ENCODE measurements at places on chromosomes 1 and 21.

DNA sequence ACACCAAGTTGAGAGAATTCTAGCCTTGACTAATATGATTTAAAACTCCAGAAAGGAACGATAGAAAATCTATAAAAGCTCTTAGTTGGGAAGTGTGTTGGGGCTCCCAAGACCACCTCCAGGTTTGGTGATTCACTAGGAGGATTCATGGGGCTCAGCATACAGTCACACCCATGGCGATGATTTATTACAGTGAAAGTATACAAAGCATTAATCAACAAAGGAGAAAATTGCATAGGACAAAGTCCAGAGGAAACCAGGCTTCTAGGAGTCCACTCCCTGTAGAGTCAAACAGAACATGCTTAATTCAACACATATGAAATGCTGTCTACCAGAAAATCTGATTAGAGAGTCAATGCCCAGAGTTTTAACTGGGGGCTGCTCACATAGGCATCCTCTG lies 4.8 kb downstream of the CDCA8 start:
- no peak for DNase-seq

DNA sequence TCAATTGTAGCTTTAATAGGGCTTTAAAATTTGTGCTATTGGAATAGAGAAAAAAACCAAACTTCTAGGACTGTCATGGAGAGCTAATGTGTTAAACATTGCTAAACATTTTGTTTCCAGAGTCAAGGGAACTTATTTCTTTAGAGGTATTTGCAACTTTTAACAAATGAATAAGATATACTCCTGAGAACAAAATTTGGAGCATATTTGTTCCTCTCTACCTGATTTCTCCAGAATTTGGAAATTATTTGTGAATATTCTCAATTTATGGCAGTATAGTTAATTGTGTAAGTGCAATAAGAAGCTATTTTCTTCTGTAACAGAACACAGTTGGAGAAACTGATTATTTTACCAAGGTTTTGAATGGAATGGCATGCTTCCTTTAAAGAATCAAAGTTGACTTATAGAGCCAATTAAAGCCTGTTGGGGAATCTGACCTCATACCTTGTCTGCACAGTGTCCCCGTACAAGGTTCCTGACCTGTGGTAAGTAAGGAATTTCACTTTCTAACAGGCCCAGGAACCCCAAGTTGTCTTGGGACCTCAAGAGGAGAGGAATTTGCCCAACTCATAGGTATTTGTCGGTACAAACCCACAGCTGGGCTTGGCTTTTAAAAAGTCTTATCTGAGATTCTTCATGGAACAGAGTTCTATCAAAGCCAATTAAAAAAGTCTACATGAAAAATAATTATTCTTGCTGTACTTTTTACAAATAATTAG lies 72.6 kb upstream of the CSF1 start:
- no peak for DNase-seq

GRCh38 chr1:46461017-46461808 lies 28.4 kb upstream of the DMBX1 start:
- DNase-seq = no peak

DNA sequence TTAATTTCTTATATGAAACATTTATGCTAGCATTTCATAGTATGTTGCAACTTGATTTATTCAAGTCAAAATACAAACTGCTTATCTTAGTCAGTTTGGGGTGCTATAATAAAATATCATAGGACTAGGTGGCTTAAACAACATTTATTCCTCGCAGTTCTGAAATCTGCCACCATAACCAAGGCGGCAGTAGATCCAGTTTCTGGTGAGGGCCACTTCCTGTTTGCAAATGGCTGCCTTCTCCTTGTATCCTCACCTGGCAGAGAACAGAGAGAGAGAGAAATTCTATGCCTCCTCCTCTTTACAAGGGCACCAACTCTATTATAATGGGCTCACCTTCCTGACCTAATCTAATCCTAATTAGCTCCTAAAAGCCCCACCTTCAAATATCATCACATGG lies 76.1 kb upstream of the RGS2 start:
- no peak for DNase-seq

DNA sequence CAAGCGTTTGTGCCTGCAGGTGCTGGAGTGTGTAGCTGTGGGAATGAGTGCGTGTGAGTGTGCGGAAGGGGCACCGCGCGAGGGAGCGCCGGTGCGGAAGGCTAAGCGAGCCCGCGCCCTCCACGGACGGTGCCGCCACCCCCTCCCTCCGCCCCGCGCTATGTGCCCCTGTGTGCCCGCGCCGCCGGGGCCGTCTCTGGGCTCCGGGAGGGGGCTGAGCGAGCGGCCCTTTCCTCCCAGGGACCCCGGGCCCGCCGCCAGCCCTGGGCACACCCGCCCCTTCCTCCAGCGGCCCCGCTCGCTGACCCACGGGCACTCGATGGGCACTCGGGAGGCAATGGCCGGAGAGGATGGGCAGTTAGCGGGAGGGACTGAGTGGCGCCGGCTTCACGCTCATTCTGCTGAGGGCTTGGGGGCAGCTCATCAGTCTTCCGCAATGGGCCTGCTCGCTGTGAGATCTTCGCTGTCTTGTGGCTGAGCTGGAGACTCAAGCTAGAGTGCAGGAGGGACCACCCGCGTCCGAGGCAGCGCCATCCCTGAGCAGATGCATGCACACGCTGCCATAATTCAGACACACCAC lies 8.6 kb upstream of the ADGRB2 start:
- no peak for DNase-seq

GRCh38 chr1:193335806-193336428 lies 149.5 kb upstream of the B3GALT2 start:
- DNase-seq = peak; percentile 40

DNA sequence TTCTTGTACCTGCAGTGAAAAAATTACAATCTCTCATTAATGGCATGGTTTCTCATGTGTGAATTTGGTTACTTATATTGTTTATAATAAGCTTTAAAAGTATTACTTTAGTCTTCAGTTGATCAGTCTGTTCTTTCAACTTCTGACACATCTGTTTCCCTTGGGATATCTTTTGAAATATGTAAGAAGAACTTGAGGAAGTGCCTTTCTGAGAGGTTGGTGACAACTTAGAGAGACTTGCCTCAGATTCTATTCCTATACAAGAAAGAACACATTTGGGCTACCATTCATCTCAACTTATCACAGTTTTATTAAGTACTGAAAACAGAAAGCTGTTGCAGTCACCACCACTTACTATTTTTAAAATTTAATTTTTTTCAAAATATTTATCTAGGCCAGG lies 8.1 kb downstream of the AKNAD1 start:
- no peak for DNase-seq

DNA sequence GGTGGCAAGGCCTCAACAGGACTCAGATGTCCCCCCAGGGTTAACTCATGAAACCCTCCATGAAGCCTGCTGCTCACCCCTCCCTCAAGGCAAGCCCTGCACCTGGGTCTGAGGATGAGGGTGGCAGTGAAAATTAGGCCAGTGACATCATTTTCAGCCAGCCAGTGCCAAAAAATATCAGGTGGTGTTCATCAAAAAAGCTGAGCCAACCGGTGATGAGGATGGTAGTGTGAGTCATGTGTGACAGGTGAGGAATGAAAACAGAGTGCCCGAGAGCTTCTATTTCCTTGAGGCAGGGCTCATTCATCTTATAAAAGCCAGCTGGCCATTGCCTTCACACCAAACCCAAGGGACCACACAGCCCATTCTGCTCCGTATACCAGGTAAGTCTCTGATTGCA lies at the start of gene SPRR1A:
Gene SPRR1A (plus strand): TSS at position 339 of the 400 bp plus-strand sequence. CDS start 1,150 bp downstream, outside the sequence.
- no peak for DNase-seq

GRCh38 chr1:203270448-203270847 lies 34.9 kb upstream of the BTG2 start:
- no peak for DNase-seq

GRCh38 chr1:208709981-208710380 lies 465.8 kb upstream of the PLXNA2 start:
- no peak for DNase-seq

GRCh38 chr1:38569932-38570656 lies 289.5 kb downstream of the RRAGC start:
- DNase-seq = no peak

DNA sequence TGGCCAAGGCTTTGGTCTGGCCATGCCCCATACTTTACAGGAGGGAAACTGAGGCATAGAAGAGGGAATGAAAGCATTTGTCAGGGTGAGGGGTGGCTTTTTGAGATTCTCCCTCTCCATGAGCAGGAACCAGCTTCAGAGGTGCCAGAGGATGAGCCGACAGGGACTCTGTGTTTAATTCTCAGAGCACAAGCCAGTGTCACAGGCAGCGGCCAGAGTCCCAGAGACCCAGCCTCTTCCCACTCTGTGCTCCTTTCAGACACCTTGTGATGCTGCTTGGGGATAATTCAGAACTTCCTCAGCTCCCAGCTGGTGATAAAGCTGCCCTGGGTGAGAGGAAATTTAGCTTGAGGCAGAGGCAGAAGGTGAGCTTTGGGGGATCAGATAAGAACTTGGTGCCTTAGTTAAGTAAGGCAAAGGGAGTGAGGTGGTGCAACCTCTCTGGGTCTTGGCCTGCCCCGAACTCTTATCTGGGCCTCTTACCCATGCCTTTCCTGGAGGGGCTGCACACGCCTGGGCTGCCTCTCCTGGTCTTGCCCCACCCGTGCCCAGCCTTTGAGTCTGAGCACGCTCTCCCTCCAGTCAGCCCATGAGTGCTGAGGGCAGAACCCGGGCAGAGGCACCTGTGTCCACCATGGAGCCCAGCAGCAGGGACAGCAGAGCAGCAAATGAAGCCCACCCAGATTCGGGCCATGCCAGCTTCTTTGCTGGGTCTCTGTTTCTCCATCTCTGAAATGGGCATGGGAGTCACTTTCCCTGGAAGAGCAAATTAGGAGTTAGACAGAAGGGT lies 175.6 kb upstream of the C1orf174 start:
- no peak for DNase-seq

DNA sequence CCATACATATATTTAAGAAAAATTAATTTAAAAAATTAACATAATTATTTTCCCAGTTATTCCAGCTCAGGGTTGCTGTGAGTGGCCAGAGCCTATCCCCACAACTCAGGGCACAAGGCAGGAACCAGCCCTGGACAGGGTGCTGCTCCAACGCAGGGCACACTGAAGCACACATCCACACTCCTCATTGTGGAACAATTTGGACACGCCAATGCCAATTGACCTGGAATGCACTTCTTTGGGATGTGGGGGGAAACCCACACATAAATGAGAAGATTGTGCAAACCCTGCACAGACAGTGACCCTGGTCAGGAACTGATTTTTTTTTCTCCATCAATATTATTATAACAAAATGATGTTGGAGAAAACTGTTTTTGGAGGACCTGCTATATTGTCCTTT lies 23.4 kb downstream of the SAMSN1 start:
- no peak for DNase-seq

DNA sequence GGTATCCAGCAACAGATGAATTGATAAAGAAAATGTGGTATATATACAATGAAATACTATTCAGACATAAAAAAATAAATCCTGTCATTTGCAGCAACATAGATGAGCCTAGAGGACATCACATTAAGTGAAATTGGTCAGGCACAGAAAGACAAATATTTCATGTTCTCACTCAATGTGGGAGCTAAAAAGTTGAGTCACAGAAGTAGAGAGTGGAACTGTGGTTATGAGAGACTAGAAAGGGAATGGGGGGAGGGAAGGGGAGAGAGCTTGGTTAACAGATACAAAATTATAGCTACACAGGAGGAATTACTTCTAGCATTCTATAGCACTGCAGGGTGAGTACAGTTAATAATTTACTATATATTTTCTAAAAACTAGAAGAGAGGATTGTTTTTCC lies 37.1 kb upstream of the SERPINC1 start:
- DNase-seq = no peak

GRCh38 chr1:227033880-227034279 lies 93.8 kb downstream of the COQ8A start:
- no peak for DNase-seq

DNA sequence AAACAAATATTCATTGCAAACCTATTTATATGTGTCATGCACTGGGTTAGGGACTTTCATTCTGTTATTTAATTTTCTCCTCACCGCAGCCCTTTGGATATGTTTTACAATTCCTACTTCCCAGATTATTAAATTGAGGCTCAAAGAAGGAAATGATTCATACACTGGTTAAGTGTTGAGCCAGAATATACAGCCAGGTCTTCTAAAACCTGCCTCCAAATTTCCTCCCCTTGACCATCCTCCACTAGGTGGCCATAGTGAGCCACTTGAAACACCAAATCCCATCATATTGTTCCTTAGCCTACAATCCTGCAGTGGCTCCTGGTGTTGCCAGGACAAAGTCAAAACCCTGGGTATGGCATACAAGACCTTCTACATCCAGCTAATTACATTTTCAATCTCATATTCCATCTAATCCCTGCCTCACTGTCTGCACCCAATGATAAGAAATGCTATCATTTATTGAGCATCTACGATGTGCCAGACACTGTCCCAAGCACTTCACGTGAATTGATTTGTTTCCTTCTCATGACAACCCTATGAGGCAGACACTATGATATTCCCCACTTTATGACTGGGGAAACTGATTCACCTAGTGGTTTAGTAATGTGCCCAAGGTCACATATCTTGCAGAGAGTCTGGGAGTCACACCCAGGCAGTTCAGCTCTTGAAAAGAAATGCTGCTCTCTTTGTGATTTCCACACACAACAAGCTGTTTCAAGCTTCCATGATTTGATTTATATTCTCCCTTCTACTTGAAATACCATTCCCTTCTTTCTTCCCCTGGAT lies 23.6 kb upstream of the KIRREL1 start:
- DNase-seq = peak; percentile 78

Measured in fibroblast of villous mesenchyme (primary cell).